Common myeloid progenitor, CD34-positive (primary cell): ENCODE measurements at places on chromosomes 16 and 17.

DNA sequence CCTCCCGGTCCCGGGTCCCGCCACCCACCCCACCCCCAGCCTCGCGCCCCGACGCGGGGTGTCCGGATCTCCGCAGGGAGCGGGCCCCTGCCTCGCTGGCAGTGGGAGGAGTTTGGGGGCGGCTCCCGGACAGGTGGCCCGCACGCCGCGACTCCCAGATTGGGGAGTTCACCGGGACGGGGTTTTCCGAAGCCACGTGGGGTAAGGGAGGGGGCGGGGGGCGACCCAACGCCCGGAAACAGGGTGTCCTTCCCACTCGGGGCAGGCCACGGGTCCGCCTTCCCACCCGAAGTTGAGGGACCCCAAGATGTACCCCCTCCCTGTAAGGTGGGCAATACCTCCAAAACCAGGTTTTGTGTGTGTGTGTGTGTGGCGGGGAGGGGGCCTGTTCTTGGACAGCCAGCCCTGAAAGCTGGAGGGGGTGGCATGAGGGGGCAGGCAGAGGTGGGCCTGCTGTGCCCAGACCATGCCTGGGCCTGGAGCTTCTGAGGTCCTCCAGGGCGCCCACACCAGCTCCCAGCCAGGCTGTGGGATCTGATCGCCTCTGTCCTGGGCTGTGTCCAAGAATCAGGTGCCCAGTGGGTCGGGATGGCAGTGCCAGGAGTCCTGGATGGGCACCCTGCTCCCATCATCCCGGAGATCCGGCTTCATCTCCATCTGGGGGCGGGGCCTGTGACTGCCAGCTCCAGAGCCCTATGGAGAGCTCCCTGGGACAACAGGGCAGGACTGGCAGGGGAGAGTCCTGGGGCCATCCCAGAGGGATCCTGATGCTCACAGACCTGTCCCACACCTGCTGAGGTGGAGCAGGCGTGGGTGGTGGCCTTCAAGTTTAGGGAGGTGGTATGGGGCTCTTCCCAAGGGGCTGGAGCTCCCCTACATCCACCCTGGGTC lies 767 bp downstream of the SYNGR2 start:
- DNase-seq, result no peak

DNA sequence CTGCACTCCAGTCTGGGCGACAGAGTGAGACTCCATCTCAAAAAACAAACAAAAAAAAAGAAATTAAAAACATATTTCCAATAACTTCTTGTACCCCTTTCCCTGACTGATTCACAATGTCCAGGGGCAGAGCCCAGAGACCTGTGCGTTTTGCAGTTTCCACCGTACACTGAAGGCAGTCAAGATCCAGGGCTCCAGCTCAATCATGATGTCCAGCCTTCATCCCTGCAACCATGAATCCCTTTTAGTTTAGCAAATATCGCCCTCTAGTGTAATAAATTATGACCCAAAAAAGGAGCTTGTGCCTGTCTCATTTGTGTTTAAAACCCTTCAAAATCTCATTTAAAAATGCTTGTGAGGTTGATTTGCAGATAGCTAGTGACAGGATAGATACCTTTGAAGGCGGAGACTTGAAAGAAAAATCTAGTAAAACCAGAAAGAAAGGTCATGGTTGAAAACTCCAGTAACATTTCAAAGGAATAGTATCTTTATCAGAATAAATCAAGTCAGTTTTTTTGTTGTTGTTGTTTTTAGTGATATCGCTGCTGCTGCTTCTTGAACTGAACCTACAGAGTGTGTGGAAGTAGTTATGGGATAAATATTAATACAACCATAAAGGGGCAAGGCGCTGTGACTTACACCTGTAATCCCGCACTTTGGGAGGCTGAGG lies 3.7 kb upstream of the ERN1 start:
- peak; percentile 67 for DNase-seq

GRCh38 chr16:47660540-47660939 lies 199.4 kb downstream of the PHKB start:
- DNase-seq, result no peak

DNA sequence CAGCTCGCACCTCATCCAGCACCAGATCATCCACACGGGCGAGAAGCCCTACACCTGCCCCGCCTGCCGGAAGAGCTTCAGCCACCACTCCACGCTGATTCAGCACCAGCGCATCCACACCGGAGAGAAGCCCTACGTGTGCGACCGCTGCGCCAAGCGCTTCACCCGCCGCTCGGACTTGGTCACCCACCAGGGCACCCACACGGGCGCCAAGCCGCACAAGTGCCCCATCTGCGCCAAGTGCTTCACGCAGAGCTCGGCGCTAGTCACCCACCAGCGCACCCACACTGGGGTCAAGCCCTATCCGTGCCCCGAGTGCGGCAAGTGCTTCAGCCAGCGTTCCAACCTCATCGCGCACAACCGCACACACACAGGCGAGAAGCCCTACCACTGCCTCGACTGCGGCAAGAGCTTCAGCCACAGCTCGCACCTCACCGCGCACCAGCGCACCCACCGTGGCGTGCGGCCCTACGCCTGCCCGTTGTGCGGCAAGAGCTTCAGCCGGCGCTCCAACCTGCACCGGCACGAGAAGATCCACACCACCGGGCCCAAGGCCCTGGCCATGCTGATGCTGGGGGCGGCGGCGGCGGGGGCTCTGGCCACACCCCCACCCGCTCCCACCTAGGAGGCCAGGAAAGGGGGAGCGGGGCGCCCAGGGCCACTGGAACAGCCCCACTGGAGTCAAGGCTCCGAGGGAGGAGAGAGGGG lies 7.5 kb downstream of the ZNF205 start:
- DNase-seq, result no peak

GRCh38 chr17:53687324-53687723 lies 135.4 kb upstream of the KIF2B start:
- no peak for DNase-seq

- DNase-seq, result no peak
Observed at GRCh38 chr17:64575431-64575830, 68.7 kb downstream of the CEP95 start.

- DNase-seq, result no peak
Observed at GRCh38 chr17:42844761-42845555, 578 bp downstream of the AOC2 start.
